Heart right ventricle (tissue), 16 donors: ENCODE measurements at places on chromosomes 2 and 18. TPM values are rescaled to one million over a fixed set of nuclear protein-coding genes. Genes with fewer than 3 reads are reported as not detected.

GRCh38 chr2:162934191-162934590 lies 95.6 kb upstream of the KCNH7 start:
- no peak for DNase-seq

GRCh38 chr2:174436351-174436750 lies 40.8 kb downstream of the SCRN3 start:
- DNase-seq = no peak

- DNase-seq = no peak
These were observed 48.4 kb downstream of the ZEB2 start for GRCh38 chr2:144471305-144472045.

DNA sequence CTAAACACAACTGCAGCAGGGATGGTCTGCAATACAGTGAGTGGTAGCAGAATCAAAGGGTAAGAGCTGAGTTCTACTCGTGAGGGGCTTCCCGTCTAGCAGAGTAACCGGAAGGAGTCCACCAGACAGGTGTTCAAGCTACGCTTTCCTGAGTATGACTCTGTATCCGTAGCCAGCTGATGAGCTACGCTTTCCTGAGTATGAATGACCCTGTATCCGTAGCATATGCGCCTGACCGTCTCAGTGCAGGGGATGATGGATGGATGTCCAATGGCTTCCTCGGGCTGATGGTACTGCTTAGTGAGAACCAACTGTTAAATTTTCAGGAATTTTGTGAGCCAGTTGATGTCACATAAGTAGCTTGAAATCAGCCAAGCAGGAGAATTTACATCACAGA lies 244.1 kb upstream of the MYT1L start:
- no peak for DNase-seq

DNA sequence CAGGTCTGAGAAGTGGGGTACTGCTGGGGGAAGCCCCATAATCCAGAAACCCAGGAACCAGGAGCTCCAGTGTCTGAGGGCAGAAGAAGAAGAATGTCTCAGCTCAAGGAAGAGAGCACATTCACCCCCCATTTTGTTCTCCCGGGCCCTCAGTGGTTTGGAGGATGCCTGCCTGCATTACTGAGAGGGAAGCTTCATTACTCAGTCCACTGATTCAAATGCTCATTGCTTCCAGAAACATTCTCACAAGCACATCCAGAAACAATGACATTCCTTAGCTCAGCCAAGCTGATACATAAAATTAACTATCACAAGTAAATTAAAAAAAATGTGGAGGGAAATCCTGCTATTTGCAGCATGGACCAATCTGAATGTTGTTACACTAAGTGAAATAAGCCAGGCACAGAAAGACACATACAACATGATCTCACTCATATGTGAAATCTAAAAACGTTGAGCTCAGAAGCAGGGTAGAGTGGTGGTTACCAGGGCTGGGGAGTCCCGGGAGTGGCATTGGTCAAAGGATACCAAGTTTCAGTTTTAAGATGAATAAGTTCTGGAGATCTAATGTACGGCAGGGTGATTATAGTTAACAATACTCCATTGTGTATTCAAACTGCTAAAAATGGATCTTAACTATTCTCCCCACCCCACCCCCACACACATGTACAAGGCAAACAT lies 459.3 kb downstream of the GALR1 start:
- DNase-seq = no peak

GRCh38 chr2:240857039-240858008 lies 11.3 kb upstream of the AGXT start:
- DNase-seq = no peak

GRCh38 chr18:75223687-75224347 lies 13.2 kb downstream of the TSHZ1 start:
- DNase-seq = no peak

DNA sequence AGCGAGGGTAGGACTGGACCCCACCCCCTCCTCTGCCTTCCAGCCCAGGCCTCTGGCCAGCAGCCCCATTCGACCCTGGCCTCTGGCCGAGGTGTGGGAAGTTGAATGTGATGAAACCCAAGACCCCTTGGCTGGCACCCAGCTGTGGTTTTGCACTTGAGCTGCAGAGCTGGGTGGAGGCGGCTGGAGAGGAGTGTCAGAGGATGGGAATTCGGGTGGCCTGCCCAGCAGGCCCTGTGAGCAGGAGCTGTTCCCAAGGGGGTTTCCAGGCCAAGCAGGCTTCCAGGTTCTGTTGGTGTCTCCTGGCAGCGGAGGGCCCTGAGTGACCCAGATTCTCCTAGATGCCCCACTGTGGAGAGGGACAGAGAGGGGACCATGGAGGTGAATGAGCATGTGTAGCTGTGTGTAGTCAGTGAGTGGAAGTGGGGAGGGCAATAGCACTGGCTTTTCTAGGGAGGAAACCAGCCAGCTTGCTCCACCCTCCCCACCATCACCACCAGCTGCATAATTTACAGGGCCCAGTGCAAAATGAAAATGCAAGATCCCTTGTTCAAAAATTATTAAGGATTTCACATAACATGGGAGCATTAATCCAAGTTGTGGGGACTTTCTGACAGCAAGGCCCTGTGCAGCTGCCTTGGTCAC lies 172.2 kb upstream of the HAAO start:
- peak; percentile 57 for DNase-seq

DNA sequence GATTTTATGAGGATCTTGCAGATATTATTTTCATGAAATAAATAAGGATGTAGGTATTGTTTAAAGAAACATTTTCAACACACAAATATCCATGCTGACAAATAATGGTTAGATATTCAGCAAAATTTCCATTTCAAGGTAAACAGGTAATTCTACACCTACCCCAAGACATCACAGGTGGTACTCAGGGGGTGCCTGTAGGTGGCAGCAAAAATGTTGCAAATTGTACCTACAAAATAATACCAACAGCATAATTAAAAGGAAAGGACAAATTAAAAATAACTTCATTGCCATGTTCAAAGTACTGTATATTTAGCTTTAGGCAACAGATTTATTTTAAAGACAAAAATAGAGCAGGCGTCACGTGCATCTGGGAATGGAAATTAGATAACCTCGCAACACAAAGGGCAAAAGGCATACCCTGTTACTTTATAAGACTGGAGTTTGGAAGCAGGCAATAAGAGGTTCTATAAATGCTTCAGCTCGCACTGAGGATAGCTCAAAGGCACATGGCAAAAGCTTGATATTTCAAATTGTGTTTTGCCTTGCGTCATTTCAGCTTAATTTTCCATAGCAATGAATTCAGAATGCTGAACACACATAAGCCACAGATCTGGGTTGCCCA lies 630.5 kb downstream of the TDRD15 start:
- DNase-seq = peak; percentile 3

The MROH2A gene
- not detected for total RNA-seq

The PSMA8 gene
- total RNA-seq = not detected

The BMP10 gene
- total RNA-seq = not detected

The SIGLEC15 gene
- not detected for total RNA-seq

The MARCO gene
- 0.80 TPM for total RNA-seq
